SJSA1 (cell line): ENCODE measurements at places on chromosomes 7 and 10.
A peak's percentile ranks its signal among the peaks of the same experiment; 100 is the strongest.

DNA sequence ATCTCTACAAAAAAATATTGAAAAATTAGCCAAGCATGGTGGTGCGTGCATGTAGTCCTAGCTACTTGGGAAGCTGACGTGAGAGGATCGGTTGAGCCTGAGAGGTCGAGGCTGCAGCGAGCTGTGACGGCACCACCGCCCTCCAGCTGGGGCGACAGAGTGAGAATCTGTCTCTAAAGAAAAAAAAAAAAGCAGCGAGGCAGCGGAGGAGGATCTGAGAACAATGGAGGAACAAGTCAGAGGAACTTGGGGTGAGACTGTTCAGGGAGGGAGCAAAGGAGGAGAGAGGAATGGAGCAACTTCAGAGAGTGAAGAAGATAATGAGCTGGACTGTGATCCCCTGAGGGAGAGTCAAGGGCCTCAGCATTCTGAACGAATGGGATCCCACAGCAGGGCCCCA lies 85.4 kb downstream of the MKX start:
- DNase-seq: no peak

DNA sequence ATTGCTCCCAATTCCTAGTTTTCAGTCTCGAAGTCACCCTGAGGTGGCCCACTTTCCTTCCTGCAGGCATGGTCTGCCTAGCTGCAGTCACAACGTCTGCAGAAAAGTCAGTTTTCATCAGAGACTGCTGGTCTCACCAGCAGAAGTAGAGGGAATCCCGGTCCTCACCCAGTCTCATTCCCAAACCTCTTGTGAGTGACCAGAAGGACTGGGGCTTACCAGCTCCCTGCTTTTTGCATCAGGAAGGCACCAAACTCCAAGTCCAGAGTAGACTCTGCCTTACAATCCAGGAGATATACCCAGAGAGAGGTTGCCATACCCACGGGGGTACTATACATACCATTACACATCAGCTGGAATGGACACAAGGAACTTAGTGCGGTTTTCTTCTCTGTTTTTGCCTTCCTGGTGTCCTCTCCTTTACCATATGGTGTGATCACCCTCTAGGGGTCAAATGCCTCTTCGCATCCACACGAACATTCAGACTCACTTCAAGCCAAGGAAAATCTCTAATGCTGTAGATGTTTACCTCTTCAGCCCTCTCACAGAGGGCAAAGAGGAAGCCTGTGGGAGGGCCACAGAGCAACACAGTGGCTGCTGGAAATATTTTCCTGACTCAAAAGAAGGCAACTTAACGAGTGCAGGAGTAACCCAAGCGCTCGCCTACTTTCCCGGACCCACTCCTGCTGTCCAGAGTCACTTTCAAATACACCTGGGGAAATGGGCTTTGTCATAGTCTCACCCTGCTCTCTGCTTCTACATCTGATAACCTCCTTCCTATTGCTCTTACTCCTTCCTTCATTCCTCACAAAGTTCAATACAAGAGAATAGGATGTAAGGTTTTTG lies 220.9 kb downstream of the C7orf25 start:
- DNase-seq: no peak

- DNase-seq: no peak
Measured at GRCh38 chr10:102188298-102188940, 36.2 kb downstream of the NOLC1 start.

- no peak for DNase-seq
Measured at GRCh38 chr7:146654048-146654447, 537.4 kb downstream of the CNTNAP2 start.

DNA sequence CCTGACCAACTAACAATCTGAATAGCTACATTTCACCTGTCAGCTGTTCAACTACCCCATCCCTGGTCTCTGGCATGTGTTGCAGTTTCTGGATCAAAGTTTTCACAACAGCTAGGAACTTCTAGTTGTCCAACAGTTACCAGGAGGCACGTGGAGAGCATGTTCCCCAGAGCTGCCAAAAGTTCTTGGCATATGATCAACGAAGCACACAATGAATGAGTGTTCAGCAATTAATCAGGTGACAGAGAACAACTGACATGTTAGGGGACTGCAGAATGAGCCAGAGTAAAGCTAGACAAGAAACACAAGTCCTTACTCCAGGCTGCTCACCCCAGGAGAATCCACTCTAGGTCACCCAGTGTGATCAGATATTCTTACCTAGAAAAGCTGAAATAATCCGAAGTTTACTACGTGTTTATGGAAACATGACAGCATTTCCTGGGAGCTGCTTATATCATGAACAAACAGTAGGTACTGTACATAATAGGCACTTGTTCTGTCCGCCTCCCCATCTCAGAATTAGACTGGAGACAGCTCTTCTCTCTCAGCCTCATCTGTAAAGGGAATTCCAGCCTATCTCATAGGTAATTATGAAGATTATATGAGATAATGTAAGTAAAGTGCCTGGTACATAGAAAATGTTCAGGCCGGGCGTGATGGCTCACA lies 50.6 kb downstream of the ZNF438 start:
- no peak for DNase-seq

DNA sequence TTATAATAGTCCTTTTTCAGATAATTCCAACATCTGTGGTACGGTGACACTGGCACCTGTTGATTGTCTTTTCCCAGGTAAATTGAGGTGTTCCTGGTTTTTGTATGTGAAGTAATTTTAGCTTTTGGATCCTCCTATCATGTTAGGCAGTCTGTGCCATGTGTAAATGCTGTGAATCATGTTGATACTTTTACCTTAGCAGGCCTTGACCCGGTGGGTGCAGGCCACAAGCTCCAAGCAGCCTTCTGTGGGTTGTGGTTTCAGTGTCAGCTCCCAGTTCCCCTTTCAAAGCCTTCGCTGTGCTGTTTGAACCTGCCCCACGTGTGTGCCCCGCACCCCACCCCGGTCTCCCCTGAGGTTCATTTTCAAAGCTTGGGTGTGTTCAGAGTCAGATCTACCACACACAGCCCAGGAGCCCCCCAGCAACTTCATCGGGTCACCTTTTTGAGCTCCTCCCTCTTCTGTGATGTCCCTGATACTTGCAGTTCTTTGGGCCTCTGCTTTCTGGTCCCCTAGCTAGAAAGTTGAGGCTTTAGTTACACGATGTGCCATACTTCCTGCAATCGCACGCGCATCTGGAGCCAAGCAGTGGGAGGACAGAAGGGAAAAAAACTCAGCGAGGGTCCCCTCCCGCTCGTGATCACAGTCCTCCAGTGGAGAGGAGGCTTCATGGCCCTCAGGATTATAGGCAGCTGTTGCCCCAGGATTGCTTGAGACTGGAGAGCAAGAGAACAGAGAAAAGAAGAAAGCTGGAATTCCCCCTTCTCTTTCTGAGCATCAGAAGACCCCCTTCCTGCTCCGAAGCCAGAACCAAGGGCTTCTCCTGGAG lies 8.7 kb upstream of the BHLHA15 start:
- no peak for DNase-seq

DNA sequence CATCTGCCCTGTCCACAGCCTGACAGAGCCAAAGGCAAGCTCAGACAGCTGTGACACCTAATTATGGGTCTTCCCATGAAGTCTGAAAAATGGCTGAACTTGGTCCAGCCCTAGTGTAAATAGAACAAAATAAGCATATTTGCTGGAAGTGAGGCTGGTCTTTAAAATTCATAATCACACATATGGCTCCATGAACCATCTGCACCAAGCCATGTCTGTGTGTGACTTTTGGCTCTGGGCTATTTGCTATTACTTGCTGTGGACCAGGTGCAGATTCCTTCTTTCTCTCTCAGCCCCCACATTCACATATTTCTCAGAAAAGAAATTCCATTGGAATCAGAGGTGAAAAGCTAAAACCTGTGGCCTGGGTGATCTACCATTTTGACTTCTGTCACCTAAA lies 175.9 kb downstream of the PDE1C start:
- no peak for DNase-seq

DNA sequence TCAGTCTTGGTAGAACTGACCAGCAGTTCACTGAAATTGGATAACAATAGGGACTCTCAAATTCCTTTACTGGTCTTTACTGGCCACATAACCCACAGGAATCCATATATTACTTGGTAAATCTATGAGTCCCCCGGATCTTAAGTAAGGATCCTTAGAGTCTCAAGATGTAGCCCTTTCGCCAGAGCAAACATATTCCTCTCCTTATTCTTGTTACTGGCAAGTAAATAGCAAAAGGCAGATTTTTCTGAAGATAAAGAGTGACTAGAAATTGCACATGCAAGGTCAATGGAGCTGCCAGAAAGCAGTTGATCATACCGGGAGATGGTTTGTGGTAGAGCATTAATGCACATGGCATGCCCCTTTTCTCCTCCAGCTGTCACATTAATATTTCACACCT lies 283.0 kb downstream of the HDAC9 start:
- no peak for DNase-seq

DNA sequence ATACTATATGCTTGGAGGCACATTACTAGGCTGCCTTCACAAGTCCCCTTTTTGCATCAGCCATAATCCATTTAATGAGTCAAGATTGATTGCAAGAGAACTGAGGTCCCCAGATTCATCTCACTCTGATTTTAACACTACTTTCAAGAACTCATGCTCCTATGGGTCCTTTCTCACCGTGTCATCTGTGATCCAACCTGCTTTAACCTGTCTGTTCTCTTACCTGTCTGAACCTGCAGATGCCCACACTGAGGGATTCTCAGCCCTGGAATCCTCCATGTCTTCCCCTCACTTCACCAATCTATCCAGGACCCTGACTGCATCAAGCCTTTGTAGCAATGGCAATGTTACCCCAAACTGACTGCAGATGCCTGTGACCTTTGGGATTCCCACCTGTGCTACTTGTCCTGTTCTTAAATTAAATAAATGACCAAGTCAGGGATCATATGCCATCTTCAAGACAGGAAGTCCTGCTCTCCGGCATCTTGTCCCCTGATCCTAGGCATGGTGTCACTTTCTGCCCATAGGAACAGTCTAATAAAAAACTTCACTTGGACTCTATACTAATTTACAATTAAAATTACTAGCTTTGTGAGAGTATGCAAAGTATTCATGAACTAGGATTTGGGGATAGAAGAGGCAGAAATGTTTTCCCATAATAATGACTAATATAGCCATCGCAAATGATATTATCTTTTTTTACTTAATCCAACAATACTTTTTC lies 25.9 kb upstream of the GOT1 start:
- DNase-seq: no peak

- no peak for DNase-seq
Measured at GRCh38 chr7:142319970-142320369, 62.1 kb upstream of the PRSS58 start.

GRCh38 chr10:11036424-11037011 lies 18.8 kb downstream of the CELF2 start:
- DNase-seq: peak; percentile 22

- DNase-seq: peak; percentile 19
Measured at GRCh38 chr7:20307119-20307518, 23.6 kb upstream of the ITGB8 start.

GRCh38 chr7:48111596-48111995 lies 22.5 kb downstream of the UPP1 start:
- DNase-seq: no peak

DNA sequence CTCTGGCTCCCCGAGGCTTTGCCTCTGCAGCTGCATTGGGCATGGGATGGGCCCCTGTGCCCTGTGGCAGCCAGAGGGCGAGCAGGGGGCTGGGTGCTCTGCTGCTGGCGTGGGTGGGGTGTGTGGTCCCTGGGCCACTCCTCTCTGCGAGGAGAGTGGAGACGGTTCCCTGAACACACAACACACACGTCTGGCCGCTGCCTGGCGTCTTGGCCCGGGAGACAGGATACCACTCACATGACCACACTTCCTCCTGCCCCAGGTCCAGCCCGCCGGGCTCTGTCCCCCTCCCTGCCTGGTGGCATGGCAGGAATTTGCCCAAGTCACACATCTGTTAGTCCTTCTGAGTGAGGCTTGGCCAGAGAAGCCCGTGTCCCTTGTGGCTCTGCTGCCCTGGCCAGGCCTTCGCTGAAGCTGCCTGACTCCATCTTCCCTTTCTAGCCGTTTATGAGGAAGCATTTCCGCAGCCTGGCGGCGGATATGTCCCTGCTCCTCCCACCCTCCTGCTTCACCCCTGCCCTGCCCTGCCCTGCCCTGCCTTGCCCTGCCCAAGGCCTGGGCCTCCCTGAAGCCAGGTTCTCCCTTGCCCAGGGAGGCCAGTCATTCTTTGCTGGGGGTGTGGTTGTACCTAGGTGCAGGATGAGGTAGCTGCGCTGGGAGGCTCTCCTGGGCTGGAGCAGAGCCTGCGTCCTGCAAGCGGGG lies 3.0 kb downstream of the BRI3 start:
- peak; percentile 81 for DNase-seq
